Glutamatergic neuron (in vitro differentiated cells): ENCODE measurements at places on chromosomes 16 and 17. TPM values are rescaled to one million over a fixed set of nuclear protein-coding genes. Genes with fewer than 3 reads are reported as not detected.

Gene GPR142
- total RNA-seq = 20.7 TPM

Gene SEZ6
- total RNA-seq = 6.7 TPM

Gene IRX6
- total RNA-seq = not detected

Gene PEMT
- total RNA-seq = 24.0 TPM

Gene DOC2A
- 4.2 TPM for total RNA-seq

Gene GAST
- not detected for total RNA-seq

Gene CCNF
- total RNA-seq = 26.4 TPM

Gene HSBP1
- 218 TPM for total RNA-seq

Gene C16orf54
- not detected for total RNA-seq

Gene ARHGAP27
- 3.5 TPM for total RNA-seq

Gene PRDM7
- total RNA-seq = not detected

Gene ZC3H18
- total RNA-seq = 48.9 TPM
